ENCODE measurements at places on chromosomes 3 and 15.

DNA sequence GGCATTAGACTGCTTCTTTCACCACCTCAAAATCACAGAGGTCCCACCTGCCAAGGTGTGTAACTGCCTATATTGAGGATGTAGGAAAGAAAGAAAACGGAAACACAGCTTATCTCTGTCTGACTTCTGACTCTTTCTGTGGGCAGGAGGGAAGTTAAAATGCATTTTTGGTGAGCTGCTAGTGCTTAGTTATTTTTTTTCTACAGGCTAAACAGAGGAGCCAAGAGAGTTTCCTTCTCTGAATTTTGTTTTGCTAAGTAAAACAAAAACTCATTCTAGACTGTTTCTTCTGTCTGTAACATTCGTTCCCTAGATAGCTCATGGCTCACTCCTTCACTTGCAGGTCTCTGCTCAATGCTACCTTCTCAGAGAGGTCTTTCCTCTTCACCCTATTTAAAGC lies 18.8 kb upstream of the AMOTL2 start:
- no peak for DNase-seq

DNA sequence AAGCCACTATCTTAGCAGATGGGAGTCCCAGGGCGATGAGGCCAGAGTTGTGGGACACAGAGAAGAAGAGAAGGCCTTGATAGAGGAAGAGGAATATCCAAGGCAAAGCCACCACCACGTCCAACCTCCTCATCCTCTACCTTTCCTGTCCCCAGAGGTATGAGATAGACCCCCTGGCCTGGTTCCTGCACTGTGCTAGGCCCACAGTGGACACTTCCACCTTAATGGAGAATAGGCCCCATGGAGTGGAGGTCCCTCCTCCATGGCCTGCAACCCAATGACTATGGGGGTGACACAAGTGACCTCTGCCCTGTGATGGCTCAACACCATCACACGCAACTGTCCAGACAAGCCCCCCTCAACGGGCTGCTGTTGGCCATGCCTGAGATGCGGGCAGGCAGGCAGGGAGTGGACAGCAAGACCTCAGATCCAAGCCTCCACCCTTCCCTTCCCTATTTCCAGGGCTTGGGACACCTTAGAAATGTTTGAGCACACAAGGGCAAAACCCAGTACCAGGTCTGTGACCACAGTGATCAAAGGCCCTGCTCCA lies 36.8 kb downstream of the GRAMD2A start:
- no peak for DNase-seq

DNA sequence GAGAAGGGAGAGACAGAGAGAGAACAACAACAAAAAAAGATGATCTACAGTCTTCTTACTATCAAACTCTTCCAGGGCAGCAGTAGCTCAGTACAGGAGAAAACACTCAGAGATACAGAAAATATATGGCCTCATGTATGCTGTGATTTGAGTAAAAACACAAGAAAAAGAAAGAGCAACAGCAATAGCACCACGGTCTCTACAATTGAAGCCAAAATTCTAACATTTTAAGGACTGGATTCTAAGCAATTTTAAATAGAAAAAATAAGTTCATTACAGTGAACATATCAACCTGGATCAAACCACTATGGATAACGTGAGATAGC lies 43.5 kb upstream of the ALCAM start:
- no peak for DNase-seq

DNA sequence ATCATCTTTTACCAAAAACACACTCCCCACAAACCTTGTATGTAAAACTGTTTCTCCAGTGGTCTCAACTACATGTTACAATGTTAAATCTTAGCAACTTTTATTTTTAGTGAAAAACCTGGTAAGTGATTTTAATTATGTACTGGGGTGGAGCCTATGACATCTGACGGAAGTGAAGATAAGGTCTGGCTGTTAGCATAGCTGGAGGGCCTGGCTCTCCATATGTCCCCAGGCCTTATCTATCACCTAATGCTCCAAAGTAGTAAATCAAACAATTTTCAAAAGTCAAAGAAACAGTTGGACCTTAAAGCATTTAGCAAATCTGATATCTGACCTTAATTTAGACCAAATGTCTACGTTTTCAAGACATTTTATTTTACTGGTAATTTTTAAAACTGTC lies 173.6 kb upstream of the SMAD3 start:
- DNase-seq, result no peak

- DNase-seq, result no peak
Measured at GRCh38 chr3:158992463-158992862, 190.6 kb downstream of the MFSD1 start.

- no peak for DNase-seq
Measured at GRCh38 chr3:161905520-161906132, 409.0 kb downstream of the OTOL1 start.

GRCh38 chr3:38267662-38268061 lies 2.0 kb downstream of the SLC22A13 start:
- DNase-seq, result no peak

- DNase-seq, result no peak
Measured at GRCh38 chr15:45105586-45105985, 8.4 kb downstream of the DUOX2 start.

DNA sequence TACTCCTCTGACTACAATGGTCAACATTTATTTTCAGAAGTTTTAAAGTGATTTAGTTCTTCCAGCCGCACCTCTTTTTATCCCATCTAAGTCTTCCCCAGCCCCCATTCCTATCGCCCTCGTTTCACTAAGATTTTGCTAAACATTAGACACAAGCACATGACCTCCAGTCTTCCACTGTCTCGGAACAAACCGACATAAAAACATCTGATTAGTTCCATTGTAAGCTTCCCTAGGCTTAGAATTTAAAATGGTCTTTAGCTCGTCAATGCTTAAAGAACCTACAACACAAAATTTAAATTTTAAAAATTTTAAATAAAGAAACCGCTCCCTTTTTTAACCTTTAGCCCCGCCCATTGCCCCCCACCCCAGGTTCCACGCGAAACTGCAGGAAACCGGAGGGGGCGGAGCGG lies 284 bp upstream of the TSC22D2 start:
- no peak for DNase-seq
